ENCODE measurements at places on chromosomes 2 and 18. TPM values are rescaled to one million over a fixed set of nuclear protein-coding genes. Genes with fewer than 3 reads are reported as not detected.

DNA sequence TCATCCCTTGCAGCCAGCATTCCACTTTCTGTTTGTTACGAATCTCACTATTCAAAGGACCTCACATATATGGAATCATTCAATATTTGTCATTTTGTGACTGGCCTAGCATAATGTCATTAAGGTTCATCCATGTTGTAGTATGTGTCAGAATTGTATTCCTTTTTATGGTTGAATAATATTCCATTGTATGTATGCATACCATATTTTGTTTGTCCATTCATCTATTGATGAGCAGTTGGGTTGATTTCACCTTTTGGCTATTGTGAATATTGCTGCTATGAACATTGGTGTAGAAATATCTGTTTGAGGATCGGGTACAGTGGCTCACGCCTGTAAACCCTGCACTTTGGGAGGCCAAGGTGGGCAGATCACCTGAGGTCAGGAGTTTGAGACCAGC lies 35.0 kb downstream of the PSMD14 start:
- DNase-seq = no peak

Gene SPDYA
- 1.2 TPM for polyA plus RNA-seq

Gene CTNNA2
- 0.52 TPM for polyA plus RNA-seq

GRCh38 chr2:232655392-232655791 lies 22.0 kb downstream of the EFHD1 start:
- DNase-seq = no peak

Gene PSMA8
- not detected for polyA plus RNA-seq

DNA sequence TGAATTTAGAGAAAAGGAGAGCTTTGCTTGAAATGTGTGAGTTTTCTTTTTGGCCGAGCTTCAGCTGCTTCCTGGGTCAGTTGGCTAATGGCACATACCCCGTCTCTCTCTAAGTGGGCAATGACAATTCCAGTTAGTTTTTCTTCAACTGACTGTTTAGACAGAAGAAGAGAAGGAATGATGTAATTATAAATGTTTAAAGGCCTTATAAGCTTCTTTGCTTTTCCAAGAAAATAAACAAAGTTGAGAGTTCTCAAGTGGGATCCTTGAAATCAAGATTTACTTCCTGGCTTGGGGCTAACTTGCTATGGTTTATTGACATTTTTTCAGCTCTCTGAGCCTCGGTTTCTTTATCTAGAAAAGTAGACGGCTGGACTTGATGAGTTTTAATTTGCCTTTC lies 794.9 kb upstream of the ACVR2A start:
- no peak for DNase-seq

Gene LRRTM1
- polyA plus RNA-seq = 0.34 TPM

- no peak for DNase-seq
These were observed 13.6 kb downstream of the HOXD3 start for GRCh38 chr2:176170602-176171305.

DNA sequence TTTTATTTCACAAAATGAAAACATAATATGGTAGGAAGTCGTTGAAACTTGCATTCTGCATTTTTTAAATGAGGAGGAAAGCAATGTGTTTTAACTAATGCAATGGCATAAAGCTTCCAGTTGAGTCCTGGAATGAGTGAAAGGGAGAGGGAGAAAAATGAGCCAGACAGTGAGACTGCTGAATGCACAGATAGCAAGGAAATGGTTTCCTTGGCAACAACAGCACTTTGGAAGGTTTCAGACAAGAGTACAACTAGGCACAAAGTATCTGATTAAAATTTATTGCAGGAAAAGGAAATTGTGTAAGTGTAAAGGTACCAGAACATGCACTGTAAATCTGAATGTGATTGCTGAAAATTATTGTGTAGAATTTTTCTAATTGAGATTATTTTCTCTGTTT lies 320.1 kb upstream of the KYNU start:
- DNase-seq = no peak

DNA sequence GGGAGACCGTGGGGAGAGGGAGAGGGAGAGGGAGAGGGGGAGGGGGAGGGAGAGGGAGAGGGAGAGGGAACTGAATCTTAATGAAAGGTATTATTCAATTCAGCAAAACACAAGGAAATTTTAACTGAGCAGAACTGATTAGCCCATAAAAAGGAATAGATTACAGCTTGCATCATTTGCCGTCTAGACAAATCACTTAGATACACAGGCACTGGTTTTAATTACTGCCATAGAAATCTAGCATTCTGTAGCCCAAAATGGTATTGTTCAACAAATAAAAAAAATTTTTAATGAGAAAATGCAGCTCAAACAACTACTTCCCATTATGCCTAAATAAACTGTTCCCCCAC lies 7.9 kb upstream of the KCNF1 start:
- no peak for DNase-seq

GRCh38 chr2:8548065-8548618 lies 133.7 kb upstream of the ID2 start:
- DNase-seq = no peak

- no peak for DNase-seq
These were observed 267.8 kb upstream of the NCKAP5 start for GRCh38 chr2:133835821-133836619.

DNA sequence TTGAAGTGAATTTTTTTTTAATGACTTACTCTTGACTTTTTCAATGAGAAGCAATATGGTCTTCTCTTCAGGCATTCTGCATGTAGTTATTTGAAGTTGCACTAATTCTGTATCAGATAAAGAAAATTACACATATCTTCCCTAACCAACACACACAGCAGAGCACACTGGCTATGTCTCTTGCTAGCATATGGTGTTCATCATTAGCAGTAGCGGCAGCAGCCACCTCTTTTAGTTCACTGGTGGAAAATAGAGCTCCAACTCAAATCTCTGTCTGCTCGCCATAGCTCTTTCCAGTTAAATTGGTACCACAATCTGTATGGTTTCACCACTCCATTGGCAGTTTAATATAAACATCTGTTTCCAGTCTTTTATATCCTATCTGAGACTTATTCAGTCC lies 278.1 kb upstream of the ZEB2 start:
- DNase-seq = no peak

DNA sequence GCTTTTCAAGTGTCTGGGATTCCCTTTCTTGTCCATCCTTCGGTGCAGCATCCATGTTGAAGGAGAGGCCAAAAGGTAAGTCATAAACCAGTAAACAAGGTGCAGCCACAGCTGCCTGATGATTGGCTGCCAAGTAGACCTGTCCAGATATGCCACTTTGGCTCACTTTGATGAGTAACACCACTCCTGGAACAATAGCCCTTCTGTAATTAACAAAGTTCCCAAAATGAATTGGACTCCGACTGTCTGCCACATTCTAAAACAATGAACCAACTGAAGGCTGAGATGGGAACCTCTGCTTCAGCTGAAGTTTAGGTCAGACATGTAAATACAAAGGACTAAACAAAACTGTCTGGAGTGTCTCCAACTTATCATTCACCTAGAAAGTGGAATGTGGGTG lies 82.2 kb upstream of the LGALSL start:
- DNase-seq = no peak

DNA sequence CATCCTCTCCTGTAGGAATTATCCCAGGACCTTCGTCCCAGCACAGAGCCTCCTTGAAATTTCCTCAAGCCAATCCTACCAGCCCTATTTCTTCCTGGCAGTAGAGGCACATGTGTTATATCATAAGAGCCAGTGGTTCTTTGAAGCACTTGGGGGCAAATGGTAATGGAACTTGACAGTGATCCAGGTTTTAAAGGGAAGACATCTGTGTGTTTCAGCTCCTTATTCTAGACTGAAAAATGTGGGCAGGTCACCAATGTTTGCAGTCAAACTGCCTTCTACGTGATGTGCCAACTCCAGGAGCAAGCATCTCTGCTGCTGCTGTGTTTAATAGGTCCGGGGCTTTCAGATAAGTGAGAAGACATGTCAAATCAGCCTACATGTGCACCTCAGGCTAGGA lies 157.1 kb downstream of the GALNT14 start:
- DNase-seq = no peak

DNA sequence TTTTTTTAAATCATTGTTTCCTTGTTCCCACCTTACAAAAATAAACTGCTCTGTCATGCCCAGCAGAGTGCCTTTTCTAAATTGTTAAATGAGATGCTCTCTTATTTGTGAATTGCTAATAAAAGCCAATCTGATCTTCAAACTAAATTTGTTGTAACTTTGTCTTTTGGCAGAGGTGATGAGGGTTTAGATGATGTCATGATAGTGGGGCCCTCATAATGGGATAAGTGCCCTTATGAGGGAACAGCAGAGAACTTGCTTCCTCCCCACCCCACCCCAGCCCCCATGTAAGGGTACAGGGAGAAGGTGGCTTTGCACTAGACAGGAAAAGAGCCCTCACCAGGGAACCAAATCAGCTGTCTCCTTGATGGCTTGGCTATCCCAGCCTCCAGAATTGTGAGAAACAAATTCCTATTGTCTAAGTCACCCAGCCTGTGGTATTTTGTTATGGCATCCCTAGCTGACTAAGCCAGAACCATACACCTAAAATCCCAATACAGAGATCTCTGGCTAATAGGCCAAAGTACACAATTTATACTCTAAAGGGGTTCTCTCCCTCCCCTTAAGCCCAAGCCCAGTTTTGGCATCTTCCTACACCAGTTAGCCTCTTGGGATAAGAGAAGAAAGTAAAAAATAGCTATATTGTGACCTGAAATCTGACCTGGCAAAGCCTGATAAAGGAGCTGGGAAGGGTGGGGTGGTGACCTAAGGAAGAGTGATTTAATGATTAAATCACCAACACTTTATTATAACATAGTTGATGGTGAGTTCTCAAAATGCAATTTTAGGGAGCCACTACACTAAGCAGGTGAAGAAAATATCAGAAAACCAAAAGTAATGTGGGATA lies 40.3 kb upstream of the HNRNPA3 start:
- no peak for DNase-seq

Gene FNDC4
- polyA plus RNA-seq = 7.5 TPM

Gene CXCR1
- polyA plus RNA-seq = not detected

DNA sequence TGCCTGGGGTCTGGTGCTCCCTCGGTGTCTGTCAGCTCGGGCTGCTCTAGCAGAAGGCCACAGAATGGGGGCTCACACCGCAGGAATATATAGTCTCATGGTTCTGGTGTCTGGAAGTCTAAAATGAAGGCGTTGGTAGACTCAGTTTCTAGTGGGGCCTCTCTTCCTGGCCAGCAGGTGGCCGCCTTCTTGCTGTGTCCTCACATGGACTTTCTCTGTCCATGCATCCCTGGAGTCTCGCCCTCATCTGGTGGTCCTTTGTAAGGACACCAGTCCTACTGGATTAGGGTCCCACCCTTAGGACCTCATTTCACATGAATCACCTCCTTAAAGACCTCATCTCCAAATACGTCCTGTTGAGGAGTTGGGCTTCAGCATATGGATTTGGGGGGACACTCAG lies 65.7 kb downstream of the RRM2 start:
- DNase-seq = no peak

DNA sequence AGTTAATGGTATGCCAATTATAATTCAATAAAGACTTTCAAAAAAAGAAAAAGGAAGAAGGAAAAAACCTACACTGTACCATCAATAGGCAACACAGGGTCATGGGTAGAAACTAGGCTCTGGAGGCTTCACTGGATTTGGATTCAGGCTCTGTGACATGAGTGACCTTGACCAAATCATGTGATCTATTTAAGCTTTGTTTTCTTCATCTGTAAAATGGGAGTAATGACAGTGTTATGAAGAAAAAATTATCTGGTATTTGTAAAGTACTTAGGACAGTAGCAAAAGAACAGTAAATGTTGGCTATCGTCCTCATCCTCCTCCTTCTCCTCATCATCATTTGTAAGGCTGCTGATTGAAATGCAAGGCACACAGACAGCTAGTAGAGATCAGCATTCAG lies 59.3 kb upstream of the STPG4 start:
- DNase-seq = no peak

Gene RPL37A
- 4,827 TPM for polyA plus RNA-seq

GRCh38 chr2:74690571-74690970 lies 36.5 kb downstream of the SEMA4F start:
- DNase-seq = peak; percentile 19

DNA sequence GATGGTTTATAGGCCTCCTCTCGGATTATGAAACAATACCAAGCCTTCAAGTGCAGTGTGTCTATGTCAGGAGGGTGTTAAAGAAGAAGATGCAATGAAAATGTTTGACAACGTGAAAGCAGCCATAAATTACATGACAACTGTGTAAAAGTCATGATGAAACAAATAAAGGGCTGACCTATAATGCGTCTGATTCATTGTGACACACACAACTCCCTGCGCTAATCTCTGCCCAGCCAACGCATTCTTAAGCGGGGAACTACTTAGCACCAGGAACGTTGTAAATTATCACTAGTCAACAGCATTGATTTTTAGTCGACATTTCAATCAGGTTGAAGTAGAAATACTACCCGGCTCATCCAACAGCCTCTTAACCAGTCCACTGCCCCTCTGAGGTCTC lies 26.8 kb downstream of the BCL11A start:
- DNase-seq = no peak

DNA sequence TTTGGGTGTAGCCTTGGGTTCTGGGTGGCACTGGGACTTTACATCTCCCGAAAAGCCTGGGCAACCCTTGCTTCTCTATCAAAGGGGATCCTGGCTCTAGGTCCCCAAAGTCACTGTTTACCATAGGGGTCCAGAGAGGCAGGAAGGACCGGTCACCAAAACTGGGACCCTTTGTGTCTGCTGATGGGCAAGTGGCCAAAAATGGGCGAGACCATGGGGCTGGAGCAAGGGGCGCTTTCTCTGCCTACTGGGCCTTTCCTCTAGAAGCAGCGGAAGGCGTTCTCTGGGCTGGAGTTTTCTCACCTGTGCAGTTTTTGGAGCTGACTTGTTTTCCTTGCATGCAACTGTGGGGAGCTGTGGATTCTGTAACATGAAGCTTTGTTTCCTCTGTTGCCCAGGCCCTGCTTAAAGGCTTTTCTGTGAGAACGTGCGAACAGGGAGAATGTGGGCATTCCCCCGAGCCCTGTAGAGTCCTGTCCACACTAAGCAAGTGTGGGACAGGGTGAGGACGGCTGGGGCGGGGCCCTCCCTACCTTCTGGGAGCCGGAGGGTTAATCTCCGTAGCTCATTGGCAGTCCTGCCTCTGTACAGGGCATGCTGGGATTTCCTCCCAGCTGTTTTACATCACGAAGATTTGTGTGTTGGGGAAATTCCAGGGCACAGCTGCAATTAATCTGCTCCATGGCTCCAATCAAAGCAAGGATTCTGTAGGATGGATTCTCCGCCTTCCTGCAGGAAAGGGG lies 50.2 kb downstream of the TGOLN2 start:
- peak; percentile 87 for DNase-seq

Gene KATNAL2
- polyA plus RNA-seq = 6.8 TPM

DNA sequence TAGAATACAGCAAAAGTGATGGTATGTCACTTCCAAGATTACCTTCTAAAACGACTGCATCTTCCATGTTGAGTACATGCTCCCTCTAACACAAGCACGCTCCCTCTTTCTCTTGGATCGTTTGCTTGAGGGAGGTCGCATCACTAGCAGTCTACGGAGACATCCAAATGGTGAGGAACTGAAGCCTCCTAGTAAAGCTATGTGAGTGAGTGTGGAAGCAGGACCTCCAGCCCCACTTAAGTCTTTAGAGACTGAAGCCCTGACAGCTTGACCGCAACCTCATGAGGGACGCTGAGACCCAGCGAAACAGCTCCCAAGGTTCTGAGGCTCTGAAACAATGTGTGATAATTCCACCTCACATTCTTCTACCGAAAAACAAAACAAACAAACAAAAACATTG lies 486.7 kb upstream of the GCFC2 start:
- no peak for DNase-seq

Gene SULT1C2
- 1.3 TPM for polyA plus RNA-seq

Gene IL1R2
- polyA plus RNA-seq = not detected

Gene LAMA3
- 2.4 TPM for polyA plus RNA-seq

GRCh38 chr2:9656270-9656766 lies 25.5 kb upstream of the YWHAQ start:
- no peak for DNase-seq

- DNase-seq = no peak
These were observed 476.0 kb downstream of the EIPR1 start for GRCh38 chr2:2901384-2902345.

Gene OBSL1
- 138 TPM for polyA plus RNA-seq

All from forelimb muscle (tissue), 1 donor.